ENCODE measurements at places on chromosomes 16 and 17. TPM values are rescaled to one million over a fixed set of nuclear protein-coding genes. Genes with fewer than 3 reads are reported as not detected.

Gene TBC1D3
- not detected for total RNA-seq

Gene KRTAP17-1
- not detected for total RNA-seq

Gene PYDC1
- total RNA-seq, result not detected

Gene SLC22A31
- total RNA-seq, result not detected

Gene MYH8
- total RNA-seq, result not detected

Gene SCARF1
- total RNA-seq, result 0.34 TPM

Gene RNU2-1
- total RNA-seq, result not detected

Gene MT3
- total RNA-seq, result not detected

Gene MYH13
- total RNA-seq, result not detected

Gene CDC27
- total RNA-seq, result 47.6 TPM

Gene AATK
- 0.09 TPM for total RNA-seq

Gene PHOSPHO1
- 39.0 TPM for total RNA-seq

Gene LONP2
- 27.9 TPM for total RNA-seq

Gene CD300LB
- total RNA-seq, result not detected

Gene FBXO39
- total RNA-seq, result not detected

Gene SLC35G6
- not detected for total RNA-seq

Gene ARHGDIG
- not detected for total RNA-seq

Gene HCRT
- total RNA-seq, result not detected

Gene TEX19
- 1.9 TPM for total RNA-seq

Gene CDH5
- not detected for total RNA-seq

Gene PRM2
- not detected for total RNA-seq

Gene KRT32
- not detected for total RNA-seq

Data from Caki2 (cell line).